Stimulated activated CD4-positive, alpha-beta T cell treated with anti-CD3 and anti-CD28 coated beads, Interleukin-12 subunit alpha, Interleukin-12 subunit beta, amount 100 ng/mL, for 48 hours (primary cell): ENCODE measurements at places on chromosomes 16 and 17.
A peak's percentile ranks its signal among the peaks of the same experiment; 100 is the strongest.

GRCh38 chr17:49579522-49579921 lies 3.9 kb downstream of the NXPH3 start:
- DNase-seq: no peak

DNA sequence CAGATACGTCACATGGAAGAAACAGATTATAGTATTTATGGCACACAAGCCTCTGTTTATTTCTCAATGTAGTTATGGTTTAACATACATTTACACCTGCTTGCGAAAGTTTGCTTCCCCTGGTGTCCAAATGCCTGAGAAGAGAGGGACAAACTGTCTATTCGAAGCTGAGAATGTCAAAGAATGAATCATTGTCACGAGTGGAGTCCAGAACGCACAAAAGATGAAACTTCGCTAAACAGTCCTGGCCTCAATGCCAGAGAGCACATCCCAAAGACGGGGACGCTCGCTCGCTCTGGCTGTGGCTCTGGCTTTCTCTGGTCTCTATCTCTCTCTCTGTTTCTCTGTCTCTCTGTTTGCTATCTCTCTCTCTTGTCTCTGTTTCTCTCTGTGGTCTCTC lies 298.8 kb downstream of the FOXL1 start:
- no peak for DNase-seq

- DNase-seq: no peak
These were observed 63.4 kb downstream of the DHRS7C start for GRCh38 chr17:9728005-9728404.

GRCh38 chr17:17051380-17051779 lies 9.1 kb downstream of the MPRIP start:
- no peak for DNase-seq

DNA sequence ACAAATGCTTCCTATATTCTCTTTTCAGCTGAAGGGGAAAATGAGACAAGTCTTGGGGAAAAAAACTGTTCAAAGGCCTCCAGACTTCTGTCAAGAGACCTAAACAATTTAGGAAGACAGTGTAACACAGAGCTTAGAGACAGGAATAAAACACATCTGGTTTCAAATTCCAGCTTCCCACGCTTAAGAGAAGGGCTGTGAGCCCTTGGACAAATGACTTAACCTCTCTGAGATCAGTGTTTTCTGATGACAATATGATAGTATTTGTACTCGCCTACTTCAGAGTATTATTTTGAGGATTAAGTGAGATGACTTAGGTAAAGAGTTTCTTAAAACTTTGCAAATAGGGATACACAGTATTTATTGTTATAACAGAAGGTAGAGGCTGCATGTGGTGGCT lies 29.5 kb downstream of the SMURF2 start:
- DNase-seq: no peak

DNA sequence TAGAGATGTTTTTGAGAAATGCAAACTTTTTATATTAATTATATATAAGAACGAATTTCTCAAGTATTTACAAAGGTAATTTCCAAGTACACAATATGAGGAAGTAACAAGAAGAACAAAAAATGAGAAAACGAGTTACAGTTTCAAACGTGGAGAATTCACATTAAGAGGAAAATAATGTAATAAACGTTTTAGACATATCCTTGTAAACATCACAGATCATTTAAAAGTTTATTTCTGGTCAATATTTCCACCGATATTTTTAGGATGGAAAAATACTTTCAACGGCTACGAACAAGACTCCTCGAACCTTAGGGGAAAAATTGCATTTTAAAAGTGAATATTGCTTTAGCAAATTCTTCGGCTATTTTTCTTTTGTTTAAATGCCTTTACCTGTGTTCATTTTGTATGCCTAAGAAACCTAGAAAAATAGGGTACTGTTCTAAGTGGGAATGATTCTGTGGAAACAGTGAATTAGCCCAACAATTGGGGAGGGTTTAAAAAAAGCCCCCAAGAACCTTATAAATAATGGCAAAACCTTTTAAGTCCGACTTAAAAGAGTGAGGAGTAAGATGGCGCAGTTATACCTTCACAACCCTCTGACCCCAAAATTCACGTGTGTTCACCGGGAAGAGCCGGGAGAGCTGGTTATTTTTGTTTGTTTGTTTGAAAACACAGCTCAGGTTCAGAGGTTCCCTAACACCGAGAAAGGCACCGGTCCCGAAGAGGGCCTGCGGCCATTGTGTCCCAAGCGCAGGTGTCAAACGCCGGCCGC lies 3.3 kb downstream of the HNF1B start:
- no peak for DNase-seq

GRCh38 chr17:9517396-9517795 lies 58.2 kb downstream of the STX8 start:
- DNase-seq: no peak

GRCh38 chr17:75271233-75271954 lies 363 bp upstream of the MIF4GD start:
- DNase-seq: peak; percentile 85

DNA sequence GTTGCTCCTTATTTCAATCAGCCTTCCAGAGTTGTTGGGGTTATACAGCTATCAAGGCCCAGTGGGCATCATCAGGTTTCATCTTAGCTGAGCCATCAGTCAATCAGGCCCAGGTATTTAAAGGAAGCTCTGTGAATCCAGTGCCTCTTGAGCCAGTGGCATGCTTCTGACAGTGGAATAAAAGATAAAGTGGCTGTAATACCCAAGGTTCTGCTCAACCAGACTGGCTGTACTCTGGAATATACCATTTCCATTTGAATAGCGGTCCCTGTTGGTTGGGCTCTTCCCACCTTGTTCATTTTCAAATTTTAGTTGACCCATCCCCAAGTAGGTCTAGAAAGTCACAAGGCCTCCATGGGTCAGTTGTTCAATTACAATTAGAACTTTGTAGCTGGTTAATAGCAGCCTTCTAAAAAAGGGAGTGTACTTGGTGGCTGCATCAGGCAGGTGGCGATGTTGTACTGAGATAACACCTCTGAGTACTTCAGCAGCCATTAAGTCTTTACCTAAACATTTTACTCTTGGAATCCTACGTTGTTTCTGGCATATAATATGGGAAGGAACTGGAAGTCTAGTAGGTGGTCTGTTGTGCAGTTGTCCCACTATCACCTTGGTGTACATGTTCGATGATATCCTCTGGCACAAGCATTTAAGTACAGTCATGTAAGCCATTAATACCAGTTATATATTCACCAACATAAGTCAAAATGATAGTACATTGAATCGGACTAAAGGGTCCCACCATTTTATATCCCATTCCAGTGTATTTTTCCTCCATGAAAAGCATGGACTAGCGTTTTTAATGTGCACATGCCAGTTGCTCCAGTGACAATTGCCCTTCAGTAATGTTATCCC lies 294.1 kb downstream of the BCAS3 start:
- peak; percentile 5 for DNase-seq

DNA sequence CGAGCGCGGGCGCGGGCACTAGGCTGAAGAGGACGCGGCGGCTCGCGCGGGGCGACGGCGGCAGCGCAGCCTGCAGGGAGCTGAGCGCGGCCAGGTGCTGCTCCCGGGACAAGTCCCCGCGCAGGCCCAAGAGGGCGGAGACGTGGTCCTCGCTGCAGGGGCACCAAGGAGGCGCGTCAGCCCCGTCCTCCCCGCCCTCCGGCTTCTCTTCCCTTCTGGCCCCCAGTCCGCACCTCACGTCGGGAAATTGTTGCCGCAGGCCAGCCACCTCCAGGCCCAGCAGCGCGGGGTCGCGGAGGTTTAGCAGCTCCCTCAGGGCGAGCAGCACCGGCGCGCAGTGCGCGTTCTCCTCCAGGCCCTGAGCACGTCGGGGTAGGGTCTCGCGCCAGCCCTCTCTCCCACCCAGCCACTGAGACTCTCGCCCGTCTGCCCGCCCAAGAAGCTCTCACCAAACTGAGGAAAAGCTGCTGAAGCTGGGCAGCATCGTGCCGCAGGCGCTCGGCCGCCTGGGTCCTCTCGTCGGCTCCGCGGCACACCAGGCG lies 761 bp upstream of the MATCAP1 start:
- no peak for DNase-seq

- no peak for DNase-seq
These were observed 14.5 kb upstream of the TNFRSF13B start for GRCh38 chr17:16986391-16986790.

GRCh38 chr17:74356646-74357465 lies 4.8 kb downstream of the BTBD17 start:
- no peak for DNase-seq

GRCh38 chr17:4895657-4896331 lies 3.5 kb upstream of the C17orf107 start:
- DNase-seq: no peak

DNA sequence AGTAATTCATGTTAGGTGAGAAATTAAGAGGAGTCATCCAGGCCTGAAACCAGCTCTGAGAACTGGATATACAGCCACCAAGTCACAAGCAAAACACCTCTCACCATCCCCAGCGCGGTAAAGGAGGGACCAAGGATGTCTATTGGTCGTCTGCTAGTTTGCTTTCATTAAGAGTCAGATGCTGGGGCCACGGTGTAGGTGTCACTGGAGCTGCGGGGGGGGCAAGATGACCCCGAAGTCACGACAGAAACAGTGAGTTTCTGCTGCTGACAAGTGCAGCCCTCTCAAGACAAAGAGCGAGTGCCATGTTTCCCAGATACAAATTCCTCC lies 790 bp downstream of the NCBP3 start:
- DNase-seq: peak; percentile 42

DNA sequence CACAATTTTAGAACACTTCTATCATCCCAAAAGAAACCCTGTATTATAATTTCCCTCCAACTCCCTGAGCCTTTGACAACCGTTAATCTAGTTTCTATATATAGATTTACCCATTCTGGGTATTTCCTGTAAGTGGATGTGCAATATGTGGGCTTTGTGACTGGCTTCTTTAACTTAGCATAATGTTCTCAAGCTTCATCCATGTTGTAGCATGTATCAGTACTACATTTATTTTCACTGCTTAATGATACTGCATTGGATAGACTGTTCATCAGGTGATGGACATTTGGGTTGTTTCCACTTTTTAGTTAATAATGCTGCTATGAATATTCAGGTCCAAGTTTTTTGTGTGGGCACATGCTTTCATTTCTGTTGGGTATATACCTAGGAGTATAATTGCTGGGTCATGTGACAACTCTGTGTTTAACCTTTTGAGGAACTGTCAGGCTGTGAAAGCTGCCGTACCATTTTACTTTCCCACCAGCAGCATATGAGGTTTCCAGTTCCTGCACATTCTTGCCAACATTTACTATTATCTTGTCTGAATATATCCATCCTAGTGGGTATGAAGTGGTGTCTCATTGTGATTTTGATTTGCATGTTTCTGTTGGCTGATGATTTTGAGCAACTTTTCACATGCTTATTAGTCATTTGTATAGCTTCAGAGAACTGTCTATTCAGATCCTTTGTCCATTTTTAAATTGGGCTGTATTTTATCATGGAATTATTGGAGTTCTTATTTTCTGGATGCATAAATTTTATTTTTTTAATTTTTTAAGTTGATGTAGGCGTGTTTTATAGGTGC lies 16.4 kb downstream of the REXO5 start:
- DNase-seq: no peak

- DNase-seq: no peak
These were observed 10.9 kb upstream of the TAC4 start for GRCh38 chr17:49858796-49859195.

GRCh38 chr17:39143552-39144093 lies 7.8 kb downstream of the PLXDC1 start:
- no peak for DNase-seq

DNA sequence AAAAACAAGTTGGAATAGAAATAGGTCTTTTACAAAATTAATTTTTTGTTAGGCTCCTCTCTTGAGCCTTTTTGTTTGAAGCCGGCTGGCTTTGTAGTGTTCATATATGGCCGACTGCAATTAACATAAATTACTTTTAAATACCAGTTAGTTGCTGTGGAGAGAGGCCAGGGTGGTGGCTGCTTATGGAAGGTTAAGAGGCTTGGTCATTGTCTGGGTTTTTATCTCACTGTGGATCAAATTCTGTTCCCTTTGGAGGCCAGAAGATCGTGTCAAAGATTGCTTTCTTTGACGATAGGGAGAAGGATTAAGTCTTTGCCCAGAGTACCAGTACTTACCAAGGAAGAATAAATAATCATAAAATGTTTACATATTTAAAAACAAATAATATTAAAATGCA lies 39.9 kb downstream of the MSI2 start:
- no peak for DNase-seq

GRCh38 chr17:20216853-20217252 lies 207.7 kb downstream of the SPECC1 start:
- DNase-seq: no peak

- no peak for DNase-seq
These were observed 9.9 kb downstream of the TAOK2 start for GRCh38 chr16:29983420-29984136.

DNA sequence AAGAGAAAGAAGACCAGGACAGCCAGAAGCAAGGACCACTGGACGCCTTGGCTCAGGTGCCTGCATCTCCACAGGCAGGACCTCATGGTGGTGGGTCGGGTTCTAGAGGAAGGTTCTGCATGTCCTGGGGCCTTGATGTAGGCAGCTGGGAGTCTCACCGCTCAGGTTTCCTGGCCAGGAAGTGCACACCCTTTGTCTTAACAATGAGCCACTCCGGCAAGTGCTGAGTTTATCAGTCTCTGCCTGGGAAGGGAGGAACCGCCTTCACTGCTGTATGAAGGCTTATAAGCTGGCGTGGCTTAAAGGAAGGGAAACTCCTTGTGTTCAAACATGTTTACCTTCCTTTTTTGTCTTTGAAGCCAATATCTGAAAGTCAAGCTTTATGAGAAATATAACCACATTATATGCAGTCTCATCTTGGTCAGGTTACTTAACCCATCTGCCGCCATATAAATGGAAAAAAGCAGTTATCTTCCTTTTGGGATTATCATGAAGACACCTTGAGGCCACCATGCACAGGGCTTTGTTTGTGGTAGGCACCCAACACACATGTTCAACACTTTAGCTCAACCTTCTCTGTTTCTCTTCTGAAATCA lies at the start of gene ST6GALNAC1:
ST6GALNAC1 (minus strand) TSS at position 205 of the 596 bp plus-strand sequence; CDS start at position 86, 119 bp downstream.
- DNase-seq: peak; percentile 10

DNA sequence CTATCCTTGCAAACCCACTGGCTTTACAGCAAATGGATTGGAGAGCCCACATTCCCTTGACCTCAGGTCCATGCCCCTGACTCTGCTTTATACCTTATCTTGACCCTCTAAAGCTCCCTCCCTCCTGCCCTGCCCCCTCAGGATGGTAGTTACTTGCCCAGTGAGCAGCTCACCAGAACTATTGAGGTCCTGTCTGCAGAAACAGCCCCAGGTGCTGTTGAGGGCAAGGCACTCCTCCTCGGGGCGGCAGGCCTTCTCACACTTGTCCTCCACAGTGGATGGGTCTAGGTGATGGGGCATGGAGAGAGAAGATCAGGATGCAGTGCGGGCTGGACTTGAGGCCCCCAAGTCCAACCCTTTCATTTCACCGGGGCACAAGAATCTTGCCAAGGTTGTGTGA lies 4.6 kb downstream of the GP2 start:
- DNase-seq: no peak

DNA sequence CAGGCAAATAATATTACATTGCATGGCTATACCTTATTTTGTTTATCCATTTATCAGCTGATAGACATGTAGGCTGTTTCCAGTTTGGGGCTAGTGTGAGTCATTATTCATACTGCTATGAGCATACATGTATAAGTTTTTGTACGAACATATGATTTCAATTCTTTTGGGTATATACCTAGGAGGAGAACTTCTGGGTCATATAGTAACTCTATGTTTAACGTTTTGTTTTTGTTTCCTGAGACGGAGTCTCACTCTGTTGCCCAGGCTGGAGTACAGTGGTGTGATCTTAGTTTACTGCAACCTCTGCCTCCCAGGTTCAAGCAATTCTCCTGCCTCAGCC lies 2.4 kb upstream of the ITGAL start:
- DNase-seq: no peak
